ENCODE measurements at places on chromosomes 2 and 18. TPM values are rescaled to one million over a fixed set of nuclear protein-coding genes. Genes with fewer than 3 reads are reported as not detected.

- DNase-seq: peak; percentile 100
Measured at GRCh38 chr2:55051026-55051866, 995 bp upstream of the RTN4 start.

- DNase-seq: peak; percentile 35
Measured at GRCh38 chr2:67322353-67323001, 74.7 kb upstream of the ETAA1 start.

ERMN gene
- total RNA-seq: not detected

- DNase-seq: no peak
Measured at GRCh38 chr2:179826297-179826696, 35.1 kb downstream of the ZNF385B start.

DNA sequence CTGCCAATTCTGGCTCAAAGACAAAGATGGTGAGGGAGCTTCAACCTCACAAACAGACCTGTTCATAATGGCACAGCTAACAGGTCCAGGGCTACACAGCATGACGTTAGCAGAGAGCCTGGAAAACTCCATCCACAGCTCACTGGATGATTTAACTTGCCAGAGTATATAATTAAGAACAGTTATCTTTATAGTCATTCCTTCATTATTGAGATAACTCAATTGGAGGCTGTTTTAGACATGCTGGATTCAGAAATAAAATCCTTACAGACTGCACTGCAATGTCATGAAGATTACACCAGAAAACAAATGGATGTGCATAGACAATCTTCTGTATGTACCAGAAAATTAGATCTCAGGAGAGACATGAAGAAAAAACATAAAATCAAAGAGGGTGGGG, 55.1 kb upstream of the LYPD1 start:
- no peak for DNase-seq

GYPC gene
- 137 TPM for total RNA-seq

DNA sequence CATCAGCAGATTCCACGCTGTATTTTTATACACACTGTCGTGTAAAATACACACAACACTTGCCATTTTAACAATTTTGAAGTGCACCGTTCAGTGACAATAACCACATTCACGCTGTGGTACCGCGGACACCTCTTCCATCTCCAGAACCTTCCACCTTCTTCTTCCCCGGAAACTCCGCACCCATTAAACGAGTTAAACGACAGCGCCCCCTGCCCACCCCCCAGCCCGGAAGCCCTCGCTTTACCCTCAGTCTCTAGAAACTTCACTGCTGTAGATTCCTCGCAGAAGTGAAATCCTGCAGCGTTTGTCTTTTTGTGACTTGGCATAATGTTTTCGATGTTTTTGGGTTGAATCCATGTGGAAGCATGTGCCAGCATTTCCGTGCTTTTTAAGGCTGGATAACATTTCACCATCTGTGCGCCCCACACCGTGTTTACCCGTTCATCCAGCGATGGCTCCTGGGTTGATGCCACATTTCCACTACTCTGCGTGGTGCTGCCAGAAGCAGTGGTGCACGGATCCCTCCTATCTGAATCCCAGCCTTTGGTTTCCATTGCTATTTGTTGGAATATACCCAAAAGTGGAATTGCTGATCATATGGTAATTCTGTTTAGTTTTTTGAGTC, 32.0 kb upstream of the TMEM18 start:
- DNase-seq: no peak

RGPD4 gene
- not detected for total RNA-seq

BAZ2B gene
- total RNA-seq: 45.0 TPM

GRCh38 chr2:106959975-106960682, 74.2 kb upstream of the ST6GAL2 start:
- no peak for DNase-seq

DNA sequence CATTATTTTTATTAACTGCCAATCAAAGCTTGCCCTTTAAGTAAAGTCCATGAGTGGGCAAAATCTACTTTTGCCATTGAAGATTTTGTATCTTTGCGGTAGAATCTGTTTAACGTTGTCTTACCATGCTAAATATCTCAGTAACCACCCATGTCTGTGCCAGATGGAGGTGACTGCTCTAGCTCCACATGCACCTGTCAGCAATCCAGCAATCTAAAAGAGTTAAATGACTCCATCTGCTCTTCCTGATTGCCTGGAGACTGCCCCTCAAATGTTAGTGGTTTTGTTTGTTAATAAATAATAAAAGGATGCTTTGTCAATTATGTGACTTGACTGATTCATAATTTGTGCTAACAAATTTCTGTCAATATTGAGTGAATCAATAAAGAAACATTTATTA, 141.7 kb downstream of the RBM43 start:
- DNase-seq: no peak

DNA sequence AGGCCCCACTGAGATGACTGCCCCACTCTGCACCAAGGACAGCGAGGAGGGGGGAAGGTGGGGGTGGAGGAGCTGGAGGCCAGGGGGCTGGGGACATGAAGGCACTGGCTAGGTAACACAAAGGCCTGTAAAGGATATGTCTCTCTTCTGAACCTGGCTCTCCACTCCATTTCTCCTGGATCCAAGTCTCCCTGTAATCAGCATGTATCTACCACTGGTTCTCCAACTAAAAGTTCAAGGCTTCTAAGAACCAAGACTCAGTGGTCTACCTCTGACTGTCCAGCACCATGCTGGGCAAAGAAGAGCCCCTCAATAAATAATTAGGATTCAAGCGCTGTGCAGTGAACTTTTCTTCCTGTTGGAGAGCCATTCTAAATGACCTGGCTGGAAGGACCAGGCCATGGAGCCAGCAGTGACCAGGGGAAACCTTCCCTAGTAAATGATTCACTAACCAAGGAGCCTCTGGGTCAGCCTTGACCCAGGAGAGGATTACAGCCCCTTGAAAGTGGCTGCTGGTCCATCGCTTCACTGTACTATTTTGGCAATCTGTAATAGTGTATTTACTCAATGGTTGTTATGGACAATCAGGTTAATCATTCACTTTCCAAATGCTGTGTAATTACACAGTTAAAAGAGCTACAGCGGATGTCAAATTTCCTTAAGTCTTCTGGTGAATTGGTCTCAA, 73.2 kb downstream of the BCL11A start:
- peak; percentile 35 for DNase-seq

DNA sequence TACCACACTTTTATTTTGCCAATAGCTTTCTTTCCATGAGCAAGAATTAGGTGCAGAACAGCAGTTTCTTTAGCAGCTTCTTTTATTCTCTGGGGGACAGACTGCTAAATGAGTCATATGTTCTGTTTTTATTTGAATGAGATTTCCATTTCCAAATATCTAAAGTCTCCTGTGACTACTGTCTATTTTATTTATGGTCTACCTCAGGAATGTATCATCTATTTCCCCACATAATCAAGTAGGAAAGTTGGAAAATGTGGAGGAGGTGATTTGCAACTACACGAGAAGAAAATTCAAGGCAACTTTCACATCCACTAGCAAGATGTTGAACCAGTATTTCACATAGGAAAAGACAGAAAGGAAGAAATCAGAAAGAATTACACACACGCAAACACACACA, 139.9 kb upstream of the MEX3C start:
- DNase-seq: no peak

DNA sequence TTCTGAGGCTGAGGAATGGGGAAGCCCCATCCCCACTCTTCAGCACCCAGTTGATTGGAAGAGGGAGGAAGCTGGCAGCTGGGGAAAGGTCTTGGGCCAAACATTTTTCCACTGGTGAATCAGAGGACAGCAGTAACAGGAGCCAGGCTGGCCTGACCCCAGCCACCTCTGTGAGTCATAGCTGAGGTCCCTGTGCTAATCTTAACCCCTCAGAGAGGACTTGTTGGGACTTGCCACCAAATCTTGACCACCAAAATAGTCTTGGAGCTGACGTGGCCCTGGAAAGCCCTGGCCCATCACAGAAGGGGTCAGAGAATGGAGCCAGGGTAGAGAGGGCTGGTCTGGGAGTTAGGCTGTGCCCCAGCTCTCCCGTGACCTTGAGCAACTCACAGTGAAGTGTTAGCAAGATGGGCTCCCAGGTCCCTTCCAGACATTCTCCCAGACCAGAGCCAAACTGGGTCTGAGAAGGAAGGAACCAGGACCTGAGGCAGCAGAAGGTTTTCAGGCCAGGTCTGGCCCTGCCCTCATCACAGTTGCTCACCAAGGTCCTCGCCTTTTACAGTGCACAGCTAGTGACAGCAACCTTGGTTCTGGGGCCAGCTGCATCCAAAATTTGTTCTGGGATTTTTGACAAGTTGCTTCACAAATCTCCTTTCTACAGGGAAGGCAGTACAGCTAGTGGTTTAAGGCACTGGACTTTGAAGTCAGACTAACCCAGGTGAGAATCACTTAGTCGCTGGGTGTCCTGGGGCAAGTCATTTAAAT, 266.6 kb downstream of the CYP26B1 start:
- no peak for DNase-seq

- no peak for DNase-seq
Measured at GRCh38 chr2:44086629-44087028, 82.0 kb upstream of the PPM1B start.

LINC00305 gene
- total RNA-seq: not detected

DNA sequence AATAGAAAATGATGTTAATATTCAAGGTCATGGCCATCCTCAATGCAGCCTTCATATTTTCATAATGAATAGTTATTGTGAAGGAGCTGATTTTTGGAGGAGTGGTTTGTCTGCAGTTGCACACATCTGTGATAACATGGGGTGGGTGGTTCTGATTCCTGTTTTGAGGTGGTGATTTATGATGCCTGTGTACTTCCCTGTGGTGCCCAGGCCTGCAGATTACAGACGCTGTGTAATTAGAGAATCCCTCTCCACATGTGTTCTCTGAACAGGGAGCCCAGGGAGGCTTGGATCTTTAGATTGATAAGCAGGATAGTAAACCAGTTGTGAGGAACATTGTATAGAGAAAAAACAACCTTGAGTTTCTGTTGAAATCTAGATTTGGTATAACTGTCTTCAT, 117.5 kb downstream of the AGAP1 start:
- DNase-seq: no peak

GRCh38 chr2:209367075-209367747, 56.6 kb upstream of the MAP2 start:
- DNase-seq: no peak

Data from kidney epithelial cell (primary cell).